ENCODE measurements at places on chromosomes 2 and 18. TPM values are rescaled to one million over a fixed set of nuclear protein-coding genes. Genes with fewer than 3 reads are reported as not detected.

DPP10 gene
- 0.18 TPM for total RNA-seq

DNA sequence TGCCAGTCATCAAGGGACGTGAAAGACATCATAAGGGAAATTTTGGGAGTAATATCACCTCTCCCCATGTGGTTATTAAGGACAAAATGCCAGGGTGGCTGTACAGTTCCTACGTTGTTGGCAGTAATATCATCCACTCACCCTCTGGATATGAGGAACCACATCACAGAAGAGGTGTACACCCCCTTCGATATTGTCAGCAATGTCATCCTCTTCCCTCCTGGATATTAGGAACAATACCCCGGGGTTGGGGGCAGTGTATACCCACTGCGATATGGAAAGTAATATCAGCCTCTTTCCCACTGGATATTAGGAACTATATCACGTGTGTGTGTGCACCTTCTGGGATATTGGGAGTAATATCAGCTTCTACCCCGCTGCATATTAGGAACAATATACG is 1933.3 kb downstream of the SUCLG1 start:
- no peaks in the 10 kb centered on the region for H3K27me3 ChIP-seq
- H3K27ac ChIP-seq = no peak overlapping the region
- no peaks in the 10 kb centered on the region for H3K36me3 ChIP-seq
- H3K4me1 ChIP-seq = no peaks in the 10 kb centered on the region
- no peak for DNase-seq

CABLES1 gene
- 12.8 TPM for total RNA-seq

EHBP1 gene
- total RNA-seq = 66.6 TPM

GRCh38 chr2:104321796-104322349 is 532.0 kb upstream of the POU3F3 start:
- DNase-seq = no peak
- no peak overlapping the region for H3K4me3 ChIP-seq
- H3K36me3 ChIP-seq = no peaks in the 10 kb centered on the region
- no peak overlapping the region for H3K27ac ChIP-seq
- no peaks in the 10 kb centered on the region for H3K27me3 ChIP-seq
- no peaks in the 10 kb centered on the region for H3K4me1 ChIP-seq

ARMC9 gene
- total RNA-seq = 1.5 TPM

MYOM1 gene
- 13.5 TPM for total RNA-seq

DNA sequence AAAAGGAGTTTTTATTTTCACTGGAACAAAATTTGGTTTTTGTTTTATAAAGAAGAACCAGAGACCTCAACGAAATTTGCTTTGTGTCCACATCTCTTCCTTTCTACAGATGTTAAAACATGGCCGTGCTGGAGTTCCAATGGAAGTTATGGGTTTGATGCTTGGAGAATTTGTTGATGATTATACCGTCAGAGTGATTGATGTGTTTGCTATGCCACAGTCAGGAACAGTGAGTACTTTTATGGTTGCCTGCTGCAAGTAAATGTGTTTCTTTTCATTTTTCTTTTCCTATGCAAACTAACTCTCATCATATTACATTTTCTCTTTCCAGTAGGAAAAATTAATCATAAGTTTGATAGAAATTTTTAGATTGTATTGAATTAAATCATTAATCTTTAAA is 48.4 kb upstream of the TBR1 start:
- H3K36me3 ChIP-seq = no peaks in the 10 kb centered on the region
- H3K4me3 ChIP-seq = no peak overlapping the region
- no peak for DNase-seq
- no peaks in the 10 kb centered on the region for H3K4me1 ChIP-seq
- no peak overlapping the region for H3K27ac ChIP-seq

- no peak overlapping the region for H3K4me3 ChIP-seq
- no peaks in the 10 kb centered on the region for H3K36me3 ChIP-seq
- no peak for DNase-seq
- no peaks in the 10 kb centered on the region for H3K4me1 ChIP-seq
- H3K27ac ChIP-seq = no peak overlapping the region
Measured at GRCh38 chr2:12305931-12306330, 410.8 kb upstream of the TRIB2 start.

NEB gene
- 12.4 TPM for total RNA-seq

DNA sequence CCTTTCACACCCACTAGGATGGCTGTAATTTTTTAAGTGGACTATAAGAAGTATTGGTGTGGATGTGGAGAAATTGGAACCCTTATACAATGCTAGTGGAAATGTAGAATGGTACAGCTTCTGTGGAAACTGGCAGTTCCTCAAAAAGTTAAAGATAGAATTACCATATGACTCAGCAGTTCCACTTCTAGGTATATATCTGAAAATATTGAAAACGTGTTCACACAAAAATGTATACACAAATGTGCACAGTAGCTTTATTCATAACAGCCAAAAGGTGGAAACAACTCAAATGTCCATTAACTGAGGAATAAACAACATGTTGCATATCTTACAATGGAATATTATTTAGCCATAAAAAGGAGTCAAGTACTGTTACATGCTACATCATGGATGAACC is 17.7 kb downstream of the TANK start:
- no peaks in the 10 kb centered on the region for H3K4me1 ChIP-seq
- no peak for DNase-seq
- H3K36me3 ChIP-seq = peaks cover 6% of the 10 kb centered on the region
- H3K27ac ChIP-seq = no peak overlapping the region

DNA sequence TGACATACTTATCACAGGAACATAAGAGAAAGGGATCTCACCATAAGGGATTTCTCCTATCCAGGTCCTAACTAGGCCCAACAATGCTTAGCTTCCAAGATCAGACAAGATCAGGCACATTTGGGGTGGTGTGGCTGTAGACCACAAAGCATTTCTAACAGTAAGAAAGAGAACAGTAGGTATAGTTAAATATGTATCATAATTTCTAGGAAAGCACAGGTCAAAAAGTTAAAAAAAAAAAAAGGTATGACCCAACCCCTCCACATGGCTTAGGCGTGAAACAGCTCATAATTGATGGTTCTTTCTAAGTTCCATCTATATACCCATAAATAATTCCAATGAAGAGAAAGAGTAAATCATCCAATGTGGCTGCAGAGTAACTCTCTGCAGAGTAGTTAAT is 6.9 kb downstream of the PRKD3 start:
- no peak overlapping the region for H3K4me3 ChIP-seq
- DNase-seq = no peak
- H3K27me3 ChIP-seq = no peaks in the 10 kb centered on the region
- no peaks in the 10 kb centered on the region for H3K4me1 ChIP-seq

DNA sequence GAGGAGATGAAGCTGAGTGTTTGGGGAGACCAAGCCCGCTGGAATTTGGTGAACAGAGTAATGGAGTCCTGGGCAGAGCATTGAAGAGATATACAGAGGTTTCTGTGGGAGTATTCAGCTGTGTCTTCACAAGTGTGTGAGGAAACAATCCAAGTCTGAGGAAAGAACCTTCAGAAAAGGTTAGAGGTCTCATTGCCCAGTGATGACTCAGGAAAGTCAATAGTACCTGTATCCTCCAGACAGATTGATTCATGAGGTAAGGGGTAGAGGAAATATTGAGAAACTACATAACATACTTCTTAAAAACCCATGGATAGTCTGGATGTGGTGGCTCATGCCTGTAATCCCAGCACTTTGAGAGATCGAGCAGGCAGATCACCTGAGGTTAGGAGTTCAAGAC is 392.3 kb downstream of the GALNT13 start:
- H3K4me3 ChIP-seq = no peak overlapping the region
- H3K27ac ChIP-seq = no peak overlapping the region
- no peaks in the 10 kb centered on the region for H3K27me3 ChIP-seq

MRO gene
- 2.2 TPM for total RNA-seq

DNA sequence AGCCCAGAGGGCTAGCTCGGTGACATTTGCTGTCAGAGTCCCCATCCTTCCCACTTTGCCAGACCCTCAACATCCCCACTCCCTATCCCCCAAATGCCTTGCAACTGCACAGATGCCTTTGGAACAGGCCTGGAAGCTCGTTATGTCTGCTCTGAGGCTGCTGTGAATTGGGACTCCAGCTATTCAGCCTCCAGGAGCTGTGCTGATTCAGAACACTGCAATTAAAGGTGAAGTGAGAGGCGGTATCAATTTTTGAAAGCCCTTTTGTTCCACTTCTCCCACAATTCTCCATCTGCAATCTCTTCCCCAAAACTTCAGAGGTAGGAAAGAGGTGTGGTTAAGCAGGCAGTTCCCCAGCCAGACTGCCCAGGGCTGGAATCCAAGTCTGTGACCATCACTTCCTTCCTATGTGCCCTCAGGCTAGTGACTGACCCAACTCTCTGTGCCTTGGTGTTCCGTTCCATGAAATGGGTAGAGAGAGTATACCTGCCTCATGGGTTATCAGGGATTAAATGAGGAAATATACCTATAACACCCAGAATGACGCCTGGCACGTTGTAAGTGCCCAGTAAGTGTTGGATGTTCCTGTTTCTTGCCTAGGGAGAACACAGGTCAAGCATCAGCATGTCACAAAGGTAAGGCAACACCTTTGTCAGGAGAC is 17.5 kb downstream of the NOSTRIN start:
- no peak overlapping the region for H3K4me3 ChIP-seq
- no peak for DNase-seq
- H3K27ac ChIP-seq = no peak overlapping the region
- peaks cover 10% of the 10 kb centered on the region for H3K4me1 ChIP-seq
- H3K36me3 ChIP-seq = no peaks in the 10 kb centered on the region
- no peaks in the 10 kb centered on the region for H3K27me3 ChIP-seq

DNA sequence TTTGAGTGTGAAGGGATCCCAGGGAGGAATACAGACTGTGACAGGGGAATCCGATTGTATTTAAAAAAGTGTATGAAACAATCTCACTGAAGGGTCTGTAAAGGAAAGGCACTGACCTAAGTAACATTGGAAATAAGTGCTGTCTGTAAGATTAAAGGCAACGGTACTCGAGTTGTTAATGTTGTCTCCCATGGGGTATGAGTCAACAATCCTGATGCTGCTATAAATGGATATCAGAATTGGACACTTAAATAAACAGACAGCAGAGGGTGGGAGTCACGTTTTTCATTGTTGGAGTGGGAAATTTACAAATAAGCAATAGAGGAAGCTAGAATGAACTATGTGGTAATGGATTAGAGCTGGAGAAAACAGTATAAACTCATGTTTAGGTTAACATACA is 452.4 kb upstream of the RGPD4 start:
- H3K27ac ChIP-seq = no peak overlapping the region
- no peaks in the 10 kb centered on the region for H3K36me3 ChIP-seq
- no peak for DNase-seq
- no peaks in the 10 kb centered on the region for H3K27me3 ChIP-seq
- no peaks in the 10 kb centered on the region for H3K4me1 ChIP-seq

NR4A2 gene
- 1.1 TPM for total RNA-seq

GRCh38 chr18:58796220-58796619 is 68.5 kb upstream of the ZNF532 start:
- DNase-seq = no peak
- H3K27me3 ChIP-seq = no peaks in the 10 kb centered on the region
- no peaks in the 10 kb centered on the region for H3K36me3 ChIP-seq
- no peaks in the 10 kb centered on the region for H3K4me1 ChIP-seq

ITGB6 gene
- total RNA-seq = 0.27 TPM

DNA sequence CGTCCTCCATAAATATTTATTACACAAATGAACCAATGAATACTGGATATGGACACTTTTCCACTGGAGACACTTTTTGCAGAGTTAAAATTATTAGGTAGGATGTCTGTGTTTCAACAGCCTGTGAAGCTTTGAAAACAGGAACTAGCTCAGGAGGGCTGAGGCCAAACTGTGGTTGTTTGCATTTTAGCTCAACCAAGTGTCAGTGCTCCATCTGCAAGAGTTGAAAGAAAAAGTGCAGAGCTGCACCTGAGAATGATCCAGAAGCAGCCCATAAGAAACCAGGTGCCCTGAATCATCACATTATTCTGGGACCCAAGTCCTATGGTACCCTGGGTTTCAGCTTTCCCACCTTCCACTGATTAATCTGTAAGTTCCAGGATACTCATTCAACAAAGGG is 180.4 kb downstream of the TRIB2 start:
- DNase-seq = no peak
- no peak overlapping the region for H3K4me3 ChIP-seq
- H3K4me1 ChIP-seq = no peaks in the 10 kb centered on the region
- H3K27ac ChIP-seq = no peak overlapping the region
- H3K36me3 ChIP-seq = no peaks in the 10 kb centered on the region

DNA sequence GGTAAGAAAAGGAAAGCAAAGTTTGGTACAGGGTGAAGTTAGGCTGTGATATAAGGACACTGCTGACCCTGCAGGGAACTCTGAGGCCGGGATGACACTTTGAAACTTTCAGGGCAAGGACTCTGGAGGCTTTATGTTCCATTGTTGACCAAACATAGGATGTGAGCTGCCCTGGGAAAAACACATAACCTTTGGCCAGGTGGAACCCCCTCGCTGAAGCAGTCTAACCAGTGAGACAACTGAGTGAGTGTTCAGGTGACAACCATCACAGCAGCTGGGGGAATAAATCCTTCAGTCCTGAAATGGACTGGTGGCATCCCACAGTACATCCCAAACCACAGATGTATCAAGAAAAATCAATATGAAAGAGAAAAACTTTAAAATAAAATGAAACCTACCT is 280.9 kb upstream of the CDH2 start:
- no peaks in the 10 kb centered on the region for H3K27me3 ChIP-seq
- no peak overlapping the region for H3K4me3 ChIP-seq
- H3K4me1 ChIP-seq = no peaks in the 10 kb centered on the region
- no peak for DNase-seq
- H3K27ac ChIP-seq = no peak overlapping the region
- H3K36me3 ChIP-seq = no peaks in the 10 kb centered on the region

DNA sequence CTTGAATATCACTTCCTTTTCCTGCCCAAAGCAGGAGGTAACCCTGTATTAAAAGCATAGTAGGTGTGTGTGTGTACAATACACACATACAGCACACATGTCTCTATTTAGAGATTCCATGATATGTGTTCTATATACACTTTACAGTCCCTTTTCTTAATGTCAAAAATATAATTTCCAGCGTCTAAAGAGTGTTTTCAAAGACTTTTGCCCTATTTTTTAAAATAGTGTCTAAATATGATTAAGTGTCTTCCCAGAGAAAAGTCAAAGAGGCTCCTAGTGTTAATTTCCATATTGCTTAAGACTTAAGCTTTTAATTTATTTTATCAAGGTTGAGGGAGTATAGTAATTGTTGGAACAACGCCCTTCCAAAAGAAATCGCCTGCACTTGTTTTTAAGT is 420.3 kb upstream of the POU3F3 start:
- no peak for DNase-seq
- no peaks in the 10 kb centered on the region for H3K27me3 ChIP-seq
- no peak overlapping the region for H3K27ac ChIP-seq
- no peak overlapping the region for H3K4me3 ChIP-seq
- no peaks in the 10 kb centered on the region for H3K4me1 ChIP-seq

- DNase-seq = no peak
- no peaks in the 10 kb centered on the region for H3K4me1 ChIP-seq
- H3K27me3 ChIP-seq = no peaks in the 10 kb centered on the region
- H3K36me3 ChIP-seq = no peaks in the 10 kb centered on the region
- H3K4me3 ChIP-seq = no peak overlapping the region
Measured at GRCh38 chr2:41853427-41854191, 194.2 kb upstream of the PKDCC start.

GRCh38 chr2:207255565-207256470 is 90.1 kb upstream of the KLF7 start:
- DNase-seq = no peak
- no peak overlapping the region for H3K4me3 ChIP-seq
- no peak overlapping the region for H3K27ac ChIP-seq
- no peaks in the 10 kb centered on the region for H3K27me3 ChIP-seq
- no peaks in the 10 kb centered on the region for H3K4me1 ChIP-seq

LOXL3 gene
- total RNA-seq = 2.4 TPM

GCA gene
- total RNA-seq = 10.9 TPM

GRCh38 chr2:14199040-14199439 is 433.5 kb upstream of the LRATD1 start:
- H3K27me3 ChIP-seq = no peaks in the 10 kb centered on the region
- H3K27ac ChIP-seq = no peak overlapping the region
- H3K4me3 ChIP-seq = no peak overlapping the region
- H3K36me3 ChIP-seq = no peaks in the 10 kb centered on the region

Measured in right lobe of liver (tissue), 6 donors.